Natural killer cell (primary cell): ENCODE measurements at places on chromosomes 3 and 15. TPM values are rescaled to one million over a fixed set of nuclear protein-coding genes. Genes with fewer than 3 reads are reported as not detected.

SYNPR gene
- total RNA-seq = not detected

ROPN1 gene
- not detected for total RNA-seq

CRABP1 gene
- total RNA-seq = not detected

PRR20G gene
- not detected for total RNA-seq

LEKR1 gene
- 1.1 TPM for total RNA-seq

NR2E3 gene
- total RNA-seq = not detected

BNC1 gene
- not detected for total RNA-seq

SIDT1 gene
- 136 TPM for total RNA-seq

MLH1 gene
- 26.9 TPM for total RNA-seq

RAB5A gene
- 109 TPM for total RNA-seq

GNB4 gene
- total RNA-seq = 3.4 TPM

HRG gene
- not detected for total RNA-seq

FAM240A gene
- total RNA-seq = not detected

CCR9 gene
- not detected for total RNA-seq

DNASE1L3 gene
- not detected for total RNA-seq

TLNRD1 gene
- total RNA-seq = 17.5 TPM

ADAMTSL3 gene
- 0.25 TPM for total RNA-seq

LRRC31 gene
- total RNA-seq = not detected

ANKRD34C gene
- total RNA-seq = not detected

CAPN7 gene
- total RNA-seq = 52.8 TPM

FHIT gene
- 2.7 TPM for total RNA-seq

PKM gene
- 121 TPM for total RNA-seq

MYL3 gene
- total RNA-seq = not detected

P2RY14 gene
- total RNA-seq = 0.31 TPM

CX3CR1 gene
- total RNA-seq = 459 TPM

LNP1 gene
- total RNA-seq = 0.73 TPM

HDDC3 gene
- total RNA-seq = 11.2 TPM

CCDC39 gene
- total RNA-seq = not detected

ITIH1 gene
- 0.56 TPM for total RNA-seq

PTX3 gene
- 5.8 TPM for total RNA-seq

FANCI gene
- total RNA-seq = 27.9 TPM

RLBP1 gene
- not detected for total RNA-seq

TRPM1 gene
- total RNA-seq = not detected

THSD4 gene
- not detected for total RNA-seq

VIPR1 gene
- 2.3 TPM for total RNA-seq

IQCF6 gene
- total RNA-seq = not detected

DUOX1 gene
- 0.20 TPM for total RNA-seq

TM6SF1 gene
- 10.4 TPM for total RNA-seq

CPLX3 gene
- 0.93 TPM for total RNA-seq

EPHB3 gene
- not detected for total RNA-seq

POU1F1 gene
- total RNA-seq = not detected

CD96 gene
- 146 TPM for total RNA-seq

CPEB1 gene
- not detected for total RNA-seq

SPRED1 gene
- 1.1 TPM for total RNA-seq

HCLS1 gene
- 356 TPM for total RNA-seq

GPR62 gene
- not detected for total RNA-seq

C2CD4A gene
- not detected for total RNA-seq

PDZRN3 gene
- not detected for total RNA-seq

CAMP gene
- total RNA-seq = not detected

MFSD1 gene
- total RNA-seq = 37.3 TPM
